ENCODE measurements at places on chromosomes 11 and 22.

DNA sequence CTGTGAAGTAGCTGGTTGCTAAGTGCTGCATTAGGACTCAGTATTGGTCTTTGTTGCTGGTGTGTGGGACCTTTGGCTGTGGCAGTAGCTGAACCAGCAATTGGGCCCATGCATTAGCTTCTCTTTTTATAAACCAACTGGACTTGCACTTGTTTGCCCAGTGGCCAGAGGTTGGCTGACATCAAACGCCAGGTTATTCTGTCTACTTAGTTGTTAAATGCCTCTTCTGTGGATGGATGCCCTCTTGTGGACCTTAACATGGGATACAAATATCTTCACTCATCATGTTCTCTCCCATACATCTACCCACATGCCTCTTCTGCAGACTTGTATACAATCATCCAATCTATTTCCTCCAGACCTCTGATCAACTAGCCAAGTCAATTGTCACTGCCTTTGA, 26.4 kb upstream of the ARHGAP20 start:
- DNase-seq: no peak

- no peak for DNase-seq
Observed at GRCh38 chr11:34219941-34220370, 114.5 kb downstream of the NAT10 start.

DNA sequence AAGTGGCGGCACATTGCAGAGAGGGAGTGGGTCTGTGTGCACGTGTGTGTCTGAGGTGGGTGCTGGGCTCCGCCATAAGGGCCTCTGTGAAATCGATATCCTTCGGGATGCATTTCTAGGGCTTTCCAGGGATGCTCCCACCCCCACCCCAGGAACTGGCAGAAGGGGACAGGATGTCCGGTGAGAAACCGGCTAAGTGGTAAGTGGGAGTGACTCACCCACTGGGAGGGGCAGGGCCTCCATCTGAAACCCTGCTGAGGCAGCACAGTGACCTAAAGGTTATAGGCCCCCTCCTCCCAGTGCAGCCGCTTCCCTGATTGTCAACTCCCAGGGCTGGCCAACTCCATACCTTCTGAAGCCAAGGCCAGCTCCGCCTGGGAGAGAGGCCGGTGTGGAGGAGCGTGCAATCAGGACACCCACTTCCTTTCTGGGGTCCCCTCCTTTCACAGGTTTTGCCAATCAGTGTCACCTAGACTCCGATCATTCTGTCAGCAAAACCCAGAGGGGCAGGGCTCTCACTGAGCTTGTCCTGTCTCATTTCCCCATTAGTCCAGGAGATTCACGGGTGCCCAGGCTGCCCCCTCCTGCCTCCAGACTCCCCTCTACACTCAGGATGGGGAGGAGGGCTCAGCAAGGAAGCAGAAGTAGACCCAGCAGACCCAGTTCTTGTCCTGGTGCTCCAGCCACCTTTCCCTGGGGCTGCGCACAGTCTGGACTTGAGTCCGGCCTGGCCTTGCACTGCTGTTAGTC, 44.5 kb downstream of the NECTIN1 start:
- no peak for DNase-seq

DNA sequence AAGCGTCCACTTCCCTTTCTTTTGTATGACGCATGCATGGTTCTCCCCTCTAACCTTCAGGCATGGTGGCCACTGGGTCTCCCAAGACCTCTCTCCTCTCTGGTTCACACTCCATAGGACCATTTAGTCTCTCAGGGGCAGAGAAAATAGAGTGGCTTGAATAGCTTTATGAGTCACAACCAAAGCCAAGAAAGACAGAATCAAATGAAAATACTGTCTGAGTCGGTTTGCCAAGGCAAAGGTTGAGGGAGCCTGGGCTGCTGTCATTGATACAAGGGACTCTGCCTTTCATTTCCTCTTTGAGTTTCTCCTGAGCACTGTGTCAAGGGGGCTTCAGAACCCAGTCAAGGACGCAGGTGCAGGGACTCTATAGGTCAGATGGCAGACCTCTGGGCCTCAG, 44.2 kb downstream of the TENM4 start:
- no peak for DNase-seq

DNA sequence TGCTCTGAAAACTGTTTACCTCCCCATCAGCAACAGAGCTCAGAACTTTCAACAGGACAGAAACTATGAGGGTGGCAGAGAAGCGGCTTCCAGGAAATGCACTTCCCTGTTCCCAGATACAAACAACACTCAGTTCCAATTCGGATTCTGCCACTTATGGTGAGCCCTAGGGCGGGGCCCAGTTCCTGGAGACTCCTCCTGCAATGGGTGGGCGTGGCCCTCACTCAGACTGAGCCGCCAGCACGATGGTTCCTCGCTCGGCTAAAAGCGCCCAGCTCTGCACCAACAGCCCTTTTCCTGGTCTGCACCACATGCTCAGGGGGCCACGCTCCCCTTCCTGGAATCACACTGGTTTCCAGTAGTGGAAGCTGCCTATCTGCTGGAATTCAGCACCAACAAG, 314.1 kb downstream of the CTTN start:
- no peak for DNase-seq

- no peak for DNase-seq
Observed at GRCh38 chr11:114307524-114308203, 11.5 kb downstream of the NNMT start.

DNA sequence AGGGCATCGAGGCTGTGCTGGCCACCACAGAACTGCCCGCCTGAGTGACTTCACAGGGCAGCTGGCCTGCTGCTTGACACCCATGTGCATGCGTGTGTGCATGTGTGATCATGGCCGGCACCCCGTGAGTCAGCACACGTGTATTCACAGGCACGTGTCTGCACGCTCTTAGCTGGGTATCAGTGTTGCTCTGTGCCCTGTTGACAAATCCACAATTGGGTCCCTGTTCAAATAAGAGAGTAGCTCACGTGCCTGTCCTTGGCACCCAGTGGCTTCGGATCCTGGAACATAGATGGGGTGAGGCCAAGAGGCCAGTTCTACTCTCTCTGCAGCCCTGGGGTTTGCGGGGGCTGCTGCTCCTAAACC, 14.0 kb downstream of the B3GAT1 start:
- DNase-seq: no peak

DNA sequence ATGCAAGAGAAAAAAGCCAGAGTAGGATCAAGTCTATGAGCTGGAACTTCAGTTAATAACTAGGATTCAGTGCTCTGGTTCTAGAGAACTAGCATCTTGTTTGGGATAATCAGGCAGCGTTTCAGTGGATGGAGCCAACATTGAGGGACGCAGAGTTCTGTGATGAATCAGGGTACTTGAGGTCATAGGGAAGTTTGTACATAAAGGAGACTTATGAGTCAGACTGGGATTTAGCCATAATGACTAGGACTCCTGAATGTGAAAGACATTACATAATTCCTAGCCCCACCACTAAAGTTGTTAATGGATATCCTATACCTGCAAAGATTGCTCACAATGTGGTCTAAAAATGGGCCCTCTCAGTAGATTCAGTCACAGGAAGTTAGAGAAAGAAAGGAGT, 6.8 kb downstream of the SLN start:
- DNase-seq: no peak

DNA sequence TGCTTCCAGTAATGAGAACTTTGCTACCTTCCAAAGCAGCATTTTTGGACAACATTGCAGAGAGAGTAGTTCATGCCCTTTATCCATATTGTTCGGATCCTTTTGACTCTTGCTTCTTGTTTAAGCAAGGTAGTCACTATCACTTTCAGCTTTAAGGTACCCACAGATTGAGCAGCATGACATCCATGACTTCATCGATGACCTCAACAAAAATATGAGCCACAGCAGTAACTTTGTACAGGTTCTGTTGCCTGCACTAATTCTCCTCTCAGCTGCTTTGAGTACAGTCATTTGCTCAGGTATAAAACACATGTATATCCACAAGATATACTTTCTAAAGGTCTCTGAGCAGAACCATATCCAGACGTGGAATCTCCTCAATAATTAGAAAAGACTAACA, 546.3 kb downstream of the SOX6 start:
- DNase-seq: no peak

GRCh38 chr22:41902932-41903421, 11.9 kb downstream of the SHISA8 start:
- no peak for DNase-seq

DNA sequence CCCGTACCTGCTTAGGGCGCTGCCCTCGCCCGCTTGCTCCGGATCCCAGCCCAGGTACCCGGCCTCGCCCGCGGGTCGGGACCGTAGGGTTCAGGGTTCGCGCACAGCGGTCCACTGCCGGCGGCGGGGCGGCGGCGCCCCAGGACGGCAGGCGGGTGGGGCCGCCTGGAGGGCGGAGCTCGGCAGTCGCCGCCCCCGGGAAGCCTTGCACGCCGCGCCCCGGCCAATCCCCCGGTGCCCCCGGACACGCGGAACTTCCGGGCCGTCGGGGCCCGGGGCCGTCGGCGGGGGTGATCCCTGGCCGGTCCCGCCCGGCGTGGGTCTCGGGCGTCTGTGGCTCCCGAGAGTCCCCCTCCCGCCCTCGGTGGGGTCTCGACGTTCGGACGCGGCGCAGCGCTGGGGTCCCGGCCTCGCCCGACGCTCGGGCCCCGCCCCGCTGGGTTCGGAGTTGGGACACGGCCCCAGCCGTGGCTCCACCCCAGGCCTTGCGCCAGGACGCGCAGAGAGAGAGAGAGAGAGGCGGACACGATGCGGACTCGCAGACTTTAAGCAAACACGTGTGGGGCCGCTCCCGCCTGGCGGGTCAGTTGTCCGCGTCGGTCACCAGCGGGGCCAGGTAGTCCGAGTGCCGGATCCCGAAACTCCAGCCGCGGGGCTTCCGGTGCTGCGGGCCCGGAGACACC, at the start of gene TYMP:
Gene TYMP (minus strand): TSS at position 116 of the 683 bp plus-strand sequence. CDS start 303 bp downstream, outside the sequence.
- DNase-seq: no peak

DNA sequence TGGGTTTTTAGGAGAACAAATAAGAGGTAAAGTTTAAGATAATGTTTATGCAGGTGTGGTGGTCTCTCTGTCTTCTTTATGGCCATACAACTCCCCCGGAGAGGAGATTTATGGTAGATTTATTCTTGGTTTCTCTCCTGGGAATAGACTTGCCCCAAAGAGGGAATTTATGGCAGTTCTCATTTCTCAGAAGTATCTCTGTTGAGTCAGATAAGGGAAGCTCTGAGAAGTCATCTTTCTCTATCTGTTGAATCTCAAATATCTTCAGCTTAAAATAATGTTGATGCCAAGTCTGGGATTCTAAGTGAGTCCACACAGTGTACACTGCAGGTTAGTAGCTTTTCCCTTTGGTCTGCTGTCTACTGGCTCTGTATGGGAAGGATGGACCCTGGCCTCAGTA, 276.4 kb upstream of the PLET1 start:
- DNase-seq: no peak
